ENCODE measurements at places on chromosomes 3 and 15. TPM values are rescaled to one million over a fixed set of nuclear protein-coding genes. Genes with fewer than 3 reads are reported as not detected.

- DNase-seq, result no peak
Observed at GRCh38 chr15:27575521-27575920, 523.6 kb downstream of the OCA2 start.

GRCh38 chr3:138082992-138083386 lies 32.4 kb downstream of the DZIP1L start:
- DNase-seq, result no peak

- no peak for DNase-seq
Observed at GRCh38 chr3:152056987-152057386, 183.5 kb downstream of the SUCNR1 start.

DNA sequence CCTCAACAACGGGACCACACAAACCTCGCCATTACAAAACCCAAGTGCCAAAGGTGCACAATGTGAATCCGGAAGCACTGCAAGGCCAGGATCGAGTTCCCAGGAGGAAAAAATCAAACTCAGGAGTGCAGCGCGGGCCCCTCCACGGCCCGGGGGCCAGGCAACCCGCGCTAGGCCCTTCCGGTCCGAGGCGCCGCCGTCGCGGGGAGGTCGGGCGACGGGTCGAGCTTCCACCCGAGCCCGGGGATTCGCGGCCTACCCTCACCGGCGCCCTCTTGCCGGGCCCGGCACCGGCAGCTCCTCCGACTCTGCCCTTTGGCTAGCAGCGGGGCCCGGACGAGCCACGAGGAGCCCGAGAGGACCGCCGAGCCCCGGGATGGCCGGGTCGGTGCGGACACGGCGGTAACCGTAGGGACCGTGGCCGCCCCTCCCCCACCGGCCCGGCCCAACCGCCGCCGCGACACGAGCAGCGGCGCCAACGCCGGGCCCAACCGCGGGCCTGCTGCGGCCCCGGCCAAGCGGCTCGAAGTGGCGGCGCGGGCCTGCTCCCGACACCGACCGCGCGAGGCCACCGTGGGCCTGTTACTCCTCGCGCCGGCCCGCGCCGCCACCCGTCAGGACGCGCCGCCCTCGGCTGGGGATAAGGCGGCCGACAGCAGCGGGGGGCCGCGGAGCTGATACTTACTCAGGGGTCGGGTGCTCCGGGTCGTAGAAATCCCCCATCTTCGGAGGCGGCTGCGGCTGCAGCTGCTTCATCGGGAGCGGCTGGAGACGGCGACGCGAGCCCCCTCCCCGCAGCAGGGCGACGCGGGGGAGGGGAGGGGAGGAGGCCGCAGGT lies 525 bp downstream of the SETD2 start:
- DNase-seq, result peak; percentile 90

GRCh38 chr3:114569186-114569585 lies 275.4 kb downstream of the TIGIT start:
- no peak for DNase-seq

- DNase-seq, result no peak
Observed at GRCh38 chr3:146577662-146578061, 27.5 kb downstream of the PLSCR5 start.

- DNase-seq, result no peak
Observed at GRCh38 chr15:71044006-71044405, 71.3 kb upstream of the THSD4 start.

DNA sequence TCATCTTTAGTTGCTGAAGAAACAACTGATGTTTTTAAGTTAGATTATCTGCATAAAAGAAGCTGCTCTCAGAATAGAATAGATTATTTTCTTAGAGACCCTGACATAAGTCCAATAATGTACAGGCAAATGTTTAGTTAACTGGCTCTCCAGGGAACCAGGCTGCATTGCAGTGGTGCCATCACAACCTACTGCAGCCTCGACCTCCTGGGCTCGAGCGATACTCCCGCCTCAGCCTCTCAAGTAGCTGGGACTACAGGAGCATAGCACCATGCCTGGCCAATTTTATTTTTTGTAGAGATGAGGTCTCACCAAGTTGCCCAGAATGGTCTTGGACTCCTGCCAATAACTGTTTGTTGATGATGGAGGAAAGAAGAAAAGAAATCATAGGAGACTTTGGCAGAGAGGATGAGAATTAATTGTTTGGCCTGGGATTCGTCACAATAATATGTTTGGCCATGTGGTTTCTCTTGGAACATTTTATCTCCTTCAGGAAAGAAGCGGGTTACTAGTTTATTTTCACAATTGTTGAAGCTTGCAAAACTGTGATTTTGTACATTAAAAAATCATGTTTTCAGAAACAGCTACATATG lies 429.2 kb downstream of the CADM2 start:
- no peak for DNase-seq

DNA sequence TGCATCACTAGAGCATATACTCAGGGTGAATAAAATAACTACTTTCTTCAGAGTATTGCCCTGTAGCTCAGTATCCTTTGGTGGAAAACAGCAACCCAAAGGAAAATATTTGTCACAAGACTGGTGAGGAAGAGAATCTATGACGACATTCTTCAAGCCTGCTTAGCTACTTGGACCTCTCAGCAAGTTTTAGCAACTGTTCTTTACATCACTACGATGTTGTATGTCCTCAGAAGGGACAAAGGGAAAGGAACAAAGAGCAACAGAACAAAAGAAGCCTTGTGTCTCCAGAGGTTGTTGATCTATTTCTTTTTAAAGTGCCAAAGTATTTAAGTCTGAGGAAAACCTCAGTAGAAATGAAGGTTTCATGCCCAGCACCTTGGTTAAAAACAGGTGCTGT lies 746.7 kb downstream of the NAALADL2 start:
- no peak for DNase-seq

DNA sequence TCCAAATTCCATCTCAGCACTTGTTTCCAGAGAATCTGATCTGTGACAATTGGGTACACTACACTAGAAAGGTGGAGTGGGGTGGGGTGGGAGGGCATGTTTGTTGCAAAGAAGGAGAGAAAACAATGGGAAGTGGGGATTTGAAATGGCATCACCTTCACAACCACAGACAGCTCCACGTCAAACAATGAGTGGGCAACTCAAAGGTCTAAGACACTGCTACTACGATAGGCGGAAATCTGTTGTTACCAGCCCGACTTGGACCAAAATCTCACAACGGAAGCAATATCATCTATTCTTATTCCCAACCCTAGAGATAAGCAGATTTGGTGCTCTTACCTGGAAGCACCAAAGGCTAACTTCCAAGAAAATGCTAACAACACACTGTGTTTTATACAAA lies 3.3 kb downstream of the CYP19A1 start:
- no peak for DNase-seq

DNA sequence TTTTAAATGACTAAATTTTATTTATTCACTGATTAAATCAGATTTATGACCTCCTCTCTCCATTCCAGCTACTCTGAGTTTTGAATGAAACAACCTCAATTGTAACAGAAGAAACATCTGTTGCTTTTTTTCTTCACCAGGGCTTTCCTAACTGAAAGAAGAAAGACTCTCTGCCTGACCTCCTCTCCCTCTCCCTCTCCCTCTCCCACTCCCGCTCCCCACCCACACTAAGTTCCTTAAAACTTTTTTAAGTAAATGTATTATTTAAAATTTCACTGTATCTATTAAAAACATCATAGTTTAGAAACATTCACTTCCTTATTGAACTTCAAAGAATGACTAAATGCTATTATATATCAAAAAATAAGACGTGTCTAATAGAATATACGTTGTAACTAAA lies 122.0 kb downstream of the TFDP2 start:
- DNase-seq, result no peak

DNA sequence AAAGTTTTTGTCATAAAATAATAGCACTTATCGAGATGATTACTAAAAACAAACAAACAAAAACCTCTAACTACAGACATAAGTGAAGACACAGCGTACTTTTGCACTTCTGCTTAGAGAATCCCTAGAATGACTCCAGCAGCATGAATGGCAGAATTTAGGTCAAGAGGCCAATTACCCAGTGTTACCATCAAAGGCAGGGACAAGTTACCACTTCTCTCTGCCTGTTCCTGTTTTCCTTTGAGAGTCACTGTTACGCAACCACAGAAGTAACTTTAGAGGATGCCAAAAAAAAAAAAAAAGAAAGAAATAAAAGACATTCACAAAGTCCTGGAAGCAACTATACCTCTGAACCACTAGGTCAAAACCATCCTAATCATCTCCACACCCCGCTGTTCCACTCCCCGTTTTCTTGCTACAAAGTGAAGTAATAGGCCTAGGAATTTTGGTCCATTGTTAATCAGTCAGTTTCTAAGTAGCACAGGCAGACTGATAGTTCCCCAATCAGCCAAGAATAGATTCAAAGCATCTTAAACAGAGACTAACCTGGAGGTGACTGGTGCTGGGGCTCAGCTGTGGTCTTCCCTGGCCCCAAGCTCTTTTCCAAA lies 41.9 kb downstream of the FMN1 start:
- no peak for DNase-seq

DNA sequence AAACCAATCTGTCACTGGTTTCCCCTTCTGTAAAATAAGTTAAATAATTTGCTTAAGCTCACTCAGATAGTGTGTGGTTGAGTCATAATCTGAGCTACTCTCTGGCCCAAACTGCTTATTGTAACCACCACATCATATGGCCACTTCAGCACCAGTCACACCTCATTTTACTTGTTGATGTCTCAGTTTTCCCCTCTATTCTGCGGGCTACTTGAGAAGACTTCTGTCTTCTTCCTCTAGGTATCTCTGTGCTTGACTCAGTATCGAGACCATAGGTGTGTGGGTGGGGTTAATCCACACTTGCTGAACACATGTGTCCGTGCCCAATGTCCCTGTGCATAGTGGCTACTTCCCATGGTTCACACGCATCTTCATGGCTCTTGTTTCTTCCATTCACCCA lies 32.9 kb downstream of the CRYGS start:
- DNase-seq, result no peak

DNA sequence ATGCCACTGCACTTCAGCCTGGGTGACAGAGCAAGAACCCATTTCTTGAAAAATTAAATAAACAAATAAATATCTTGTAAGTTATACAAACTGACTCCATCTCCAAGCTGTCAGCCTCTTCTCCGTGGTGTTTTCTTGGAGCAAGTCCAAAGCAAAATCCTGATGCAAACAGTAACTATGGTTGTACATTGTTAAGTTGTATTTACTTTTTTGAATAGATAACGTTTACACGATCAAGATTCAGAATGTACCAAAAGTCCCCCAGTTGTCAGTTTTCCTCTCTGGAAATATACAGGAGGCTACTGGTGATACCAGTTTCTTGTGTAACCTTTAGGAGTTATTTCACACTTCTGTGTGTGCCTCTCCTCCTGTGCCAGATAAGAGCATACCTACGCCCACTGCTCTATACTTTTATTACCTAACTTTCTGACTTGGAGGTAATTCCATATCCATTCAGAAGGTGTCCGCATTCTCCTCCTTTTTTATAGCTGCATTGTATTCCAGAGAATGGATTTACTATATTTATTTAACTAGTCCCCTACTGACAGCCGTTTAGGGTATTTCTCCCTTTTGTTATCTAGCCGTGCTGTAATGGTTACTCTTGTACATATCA lies 14.2 kb downstream of the CMTM7 start:
- no peak for DNase-seq

- DNase-seq, result no peak
Observed at GRCh38 chr3:178508443-178508825, 27.8 kb upstream of the KCNMB2 start.

DNA sequence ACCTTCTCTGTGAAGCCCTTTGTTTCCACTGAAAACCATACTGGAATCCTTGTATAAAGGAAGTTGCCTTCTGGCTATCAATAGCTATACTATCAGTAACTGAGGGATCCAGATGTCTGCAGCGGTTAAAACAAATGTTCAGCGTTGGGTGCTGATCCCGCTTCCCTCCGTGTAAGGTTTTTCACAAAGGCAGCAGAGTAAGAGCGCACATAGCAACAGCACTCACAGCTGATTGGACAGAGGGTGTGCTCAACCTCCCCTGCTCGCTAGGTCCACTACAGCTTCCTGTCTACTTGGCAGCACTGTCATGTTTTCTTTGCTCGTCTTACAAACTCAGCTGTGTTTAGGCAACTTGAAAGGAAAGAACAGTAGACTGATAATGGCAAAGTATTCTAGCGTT lies 27.3 kb downstream of the ATOSA start:
- DNase-seq, result no peak

- DNase-seq, result no peak
Observed at GRCh38 chr3:156792945-156793344, 33.2 kb upstream of the LEKR1 start.

Gene IGDCC3
- total RNA-seq, result not detected

Gene CEMIP
- total RNA-seq, result 5.9 TPM

Gene IL12A
- 0.29 TPM for total RNA-seq

Gene KLHL25
- 30.0 TPM for total RNA-seq

Gene EHD4
- 35.7 TPM for total RNA-seq

Gene EIF4G1
- 361 TPM for total RNA-seq

Gene SPESP1
- total RNA-seq, result 1.3 TPM

Gene ACKR4
- 4.6 TPM for total RNA-seq

Gene CNTN3
- total RNA-seq, result 4.0 TPM

Gene GP9
- not detected for total RNA-seq

Gene MYNN
- total RNA-seq, result 12.7 TPM

Gene ACTRT3
- total RNA-seq, result 3.7 TPM

Gene SLC33A1
- total RNA-seq, result 30.0 TPM

Gene CFAP100
- not detected for total RNA-seq
